Bronchial epithelial cell (primary cell): ENCODE measurements at places on chromosomes 7 and 10. TPM values are rescaled to one million over a fixed set of nuclear protein-coding genes. Genes with fewer than 3 reads are reported as not detected.

- no peak for DNase-seq
These were observed 44.5 kb upstream of the MRPS16 start for GRCh38 chr10:73296946-73297345.

DNA sequence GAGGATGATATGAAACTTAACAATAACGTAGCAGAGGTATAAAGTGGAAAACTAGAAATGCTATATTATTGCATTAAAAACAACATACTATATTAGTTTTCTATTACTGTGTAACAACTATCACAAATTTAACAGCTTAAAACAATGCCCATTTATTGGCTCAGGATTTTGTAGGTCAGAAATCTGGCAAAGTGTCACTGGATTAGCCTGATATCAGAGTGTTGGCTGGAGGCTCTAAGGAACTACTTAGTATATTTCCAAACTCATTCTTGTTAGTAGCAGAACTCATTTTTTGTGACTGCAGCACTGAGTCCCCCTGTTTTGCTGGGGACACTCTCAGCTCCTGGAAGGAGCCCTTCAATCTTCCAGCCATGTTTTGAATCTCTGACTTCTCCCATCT, 306.8 kb downstream of the ETV1 start:
- DNase-seq, result no peak

GRCh38 chr10:58950618-58951017, 225.8 kb upstream of the PHYHIPL start:
- DNase-seq, result peak; percentile 72

LIPM gene
- total RNA-seq, result not detected in 2 replicates

WNT8B gene
- not detected in 2 replicates for total RNA-seq

CPVL gene
- total RNA-seq, result not detected in 2 replicates

DNA sequence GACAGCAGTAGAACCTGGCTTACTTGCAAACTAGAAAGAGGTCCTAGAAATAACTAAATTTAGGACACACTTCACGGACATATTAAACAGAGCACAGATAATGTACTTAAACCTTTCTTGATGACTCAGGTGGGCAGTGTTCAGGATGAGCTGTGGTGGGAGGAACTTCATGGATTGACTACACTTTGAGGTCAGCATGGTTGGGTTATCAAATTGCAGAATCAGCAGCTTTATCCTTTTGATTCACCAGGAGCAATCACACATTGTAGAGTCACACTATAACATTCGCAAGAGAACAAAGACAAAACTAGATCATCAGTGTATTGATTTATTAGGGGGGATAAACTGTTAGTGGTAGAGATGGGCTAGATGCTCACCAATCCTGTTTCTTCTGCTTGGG, 38.6 kb upstream of the AGK start:
- DNase-seq, result no peak

DNA sequence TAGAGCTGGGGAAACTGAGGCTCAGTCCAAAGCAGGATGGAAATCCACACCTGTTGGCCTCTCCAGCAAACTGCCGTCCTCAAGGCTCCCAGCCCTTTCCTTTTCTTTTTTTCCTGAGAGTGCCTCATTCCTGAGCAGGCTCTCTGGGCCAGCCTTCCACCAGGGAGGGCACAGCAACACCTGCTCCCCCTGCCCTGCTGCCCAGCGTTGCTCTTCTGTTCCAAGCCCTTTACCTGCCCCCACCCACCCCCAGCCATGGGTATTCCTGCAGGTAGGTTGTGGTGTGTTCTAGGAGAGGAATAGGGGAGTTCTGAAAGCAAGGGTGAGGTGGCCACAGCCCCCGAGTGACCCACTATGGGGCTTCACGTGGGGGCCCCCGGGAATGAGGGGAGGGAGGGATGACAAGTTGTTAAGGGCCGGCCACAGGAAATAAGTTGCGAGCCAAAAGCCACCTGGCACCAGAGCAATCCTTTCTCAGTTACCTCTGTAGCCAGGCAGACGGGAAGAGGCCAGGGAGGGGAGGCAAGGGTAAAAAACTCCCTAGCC, 19.3 kb downstream of the VSIR start:
- DNase-seq, result no peak

DNA sequence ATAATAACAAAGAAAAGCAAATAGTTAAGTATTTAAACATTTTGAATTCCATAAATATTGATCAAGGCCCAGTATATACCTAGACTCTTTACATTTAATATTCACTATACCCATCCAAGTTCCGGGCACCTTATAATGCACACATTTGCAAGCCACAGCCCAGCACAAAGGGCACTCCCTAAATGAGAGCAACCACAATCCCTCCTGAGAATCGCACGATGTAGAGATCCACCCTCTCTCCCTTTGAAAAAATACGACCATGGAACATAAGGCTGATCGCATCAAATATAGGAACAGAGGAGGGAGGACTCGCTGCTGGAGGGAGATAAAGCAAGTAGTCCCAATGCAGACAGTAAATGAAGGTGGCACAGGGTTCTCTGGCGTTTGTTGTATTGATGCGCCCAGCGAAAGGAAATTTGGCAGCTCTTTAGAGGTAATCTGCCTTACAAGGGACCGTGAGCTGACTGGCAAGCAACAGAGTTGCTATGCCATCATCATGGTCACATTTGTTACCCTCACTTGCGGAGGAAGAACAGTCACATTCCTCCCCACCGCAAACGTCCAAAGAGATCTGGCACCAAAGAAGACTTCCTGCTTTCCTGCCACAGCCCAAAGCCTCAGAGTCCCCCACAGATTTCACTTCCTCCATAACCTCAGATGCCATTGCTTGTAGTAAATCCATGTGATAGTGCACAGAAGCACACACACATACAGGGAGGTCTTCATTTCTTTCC, 16.1 kb upstream of the TAS2R40 start:
- no peak for DNase-seq

DNA sequence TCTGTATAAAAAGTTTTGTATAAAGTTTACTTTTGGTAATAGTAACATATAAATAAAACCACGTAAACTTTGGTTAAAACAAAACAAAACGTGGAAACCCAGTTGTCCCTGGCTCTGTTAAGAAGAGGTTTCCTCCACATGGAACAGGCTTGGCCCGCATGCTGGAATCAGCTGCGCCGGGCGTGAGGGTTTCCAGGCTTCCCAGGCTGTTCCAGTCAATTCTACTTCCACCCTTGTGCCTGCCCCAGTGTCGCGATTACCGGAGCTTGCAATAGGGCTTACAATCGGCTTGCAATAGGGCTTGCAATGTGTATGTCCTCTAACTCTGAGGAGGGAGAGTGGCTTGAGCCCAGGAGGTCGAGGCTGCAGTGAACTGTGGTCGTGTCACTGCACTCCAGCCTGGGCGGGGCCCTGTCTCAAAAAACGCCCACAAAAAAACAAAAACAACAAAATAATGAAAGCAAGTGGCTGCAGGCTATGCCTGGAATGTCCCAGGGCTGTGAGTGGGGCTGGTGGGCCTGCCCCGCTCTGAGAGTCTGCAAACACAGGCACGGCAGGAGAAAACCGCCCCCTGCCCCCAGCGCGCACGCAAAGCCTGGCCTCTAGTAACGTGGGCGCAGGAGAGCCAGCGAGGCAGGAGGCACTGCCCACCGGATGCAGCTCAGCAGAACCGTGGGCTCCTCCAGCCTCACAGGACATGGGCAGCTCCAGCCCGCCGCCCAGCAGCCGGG, 16.3 kb downstream of the CYP2W1 start:
- no peak for DNase-seq

- peak; percentile 64 for DNase-seq
These were observed 545.9 kb downstream of the SUGCT start for GRCh38 chr7:40680657-40681056.

GRCh38 chr7:155791214-155791737, 21.0 kb downstream of the SHH start:
- DNase-seq, result no peak

GRCh38 chr10:14450041-14450491, 119.3 kb upstream of the FRMD4A start:
- peak; percentile 15 for DNase-seq

RBM20 gene
- 1.8 TPM in 1 of 2 replicates, not detected in the other for total RNA-seq

GPRIN2 gene
- total RNA-seq, result 0.53 and 3.2 TPM in 2 replicates

DNA sequence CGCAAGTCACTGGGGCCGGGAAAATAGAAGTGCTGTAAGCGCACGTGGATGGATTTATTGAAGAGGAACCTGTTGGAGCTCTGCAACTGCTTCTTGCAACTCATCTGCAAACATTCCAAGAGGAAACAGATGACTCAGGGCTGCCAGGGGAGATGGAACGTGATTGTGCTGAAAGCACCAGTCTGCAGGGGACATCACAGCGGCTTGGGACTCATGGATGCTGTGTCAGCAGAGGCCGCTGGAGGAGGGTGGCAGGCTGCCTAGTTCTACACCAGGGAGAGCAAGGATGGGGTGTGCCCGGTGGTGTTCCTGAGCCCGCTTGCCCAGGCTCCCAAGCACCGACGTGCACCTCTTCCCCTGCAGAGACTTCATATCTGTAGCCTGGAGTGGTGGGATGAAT, 515.7 kb downstream of the TCERG1L start:
- no peak for DNase-seq

GRCh38 chr7:129923709-129924108, 29.1 kb downstream of the UBE2H start:
- DNase-seq, result peak; percentile 67
